ENCODE measurements at places on chromosomes 1 and 21.

DNA sequence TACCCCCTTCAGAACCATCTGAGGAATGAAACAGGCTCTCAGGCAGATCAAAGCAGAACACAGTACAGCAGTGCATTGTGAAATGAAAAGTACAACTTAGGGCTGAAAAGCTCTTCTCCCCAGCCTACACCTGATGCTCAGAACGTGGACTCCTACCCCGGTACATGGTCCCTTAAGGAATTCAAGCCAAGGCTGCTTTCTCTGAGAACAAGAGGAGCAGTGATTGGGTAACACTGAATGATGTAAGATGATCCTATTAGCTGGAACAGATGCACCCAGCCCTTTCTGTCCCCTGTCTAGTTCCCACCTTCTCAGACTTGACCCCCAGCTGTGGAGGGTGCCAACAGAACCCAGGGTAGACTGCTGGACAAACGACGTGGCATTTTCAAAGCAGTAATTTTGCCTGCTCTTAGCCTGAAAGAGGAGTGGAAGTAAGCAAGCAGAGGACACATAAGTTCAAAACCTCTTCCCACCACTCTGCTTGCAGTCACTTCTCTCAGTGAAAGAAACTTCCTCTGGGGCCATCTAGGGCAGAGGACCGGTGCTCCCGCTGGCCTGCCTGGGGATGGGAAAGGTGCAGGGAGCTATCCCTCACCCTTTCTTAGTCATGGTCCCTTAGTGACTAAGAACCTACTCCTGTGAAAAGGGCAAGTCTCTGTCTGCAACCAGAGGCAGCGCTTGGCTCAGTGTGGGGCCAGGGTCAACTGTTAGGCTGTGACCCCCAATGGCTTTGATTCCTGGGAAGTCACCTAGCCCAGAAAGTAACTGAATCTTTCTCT, 72.7 kb downstream of the TRABD2B start:
- no peak for DNase-seq

DNA sequence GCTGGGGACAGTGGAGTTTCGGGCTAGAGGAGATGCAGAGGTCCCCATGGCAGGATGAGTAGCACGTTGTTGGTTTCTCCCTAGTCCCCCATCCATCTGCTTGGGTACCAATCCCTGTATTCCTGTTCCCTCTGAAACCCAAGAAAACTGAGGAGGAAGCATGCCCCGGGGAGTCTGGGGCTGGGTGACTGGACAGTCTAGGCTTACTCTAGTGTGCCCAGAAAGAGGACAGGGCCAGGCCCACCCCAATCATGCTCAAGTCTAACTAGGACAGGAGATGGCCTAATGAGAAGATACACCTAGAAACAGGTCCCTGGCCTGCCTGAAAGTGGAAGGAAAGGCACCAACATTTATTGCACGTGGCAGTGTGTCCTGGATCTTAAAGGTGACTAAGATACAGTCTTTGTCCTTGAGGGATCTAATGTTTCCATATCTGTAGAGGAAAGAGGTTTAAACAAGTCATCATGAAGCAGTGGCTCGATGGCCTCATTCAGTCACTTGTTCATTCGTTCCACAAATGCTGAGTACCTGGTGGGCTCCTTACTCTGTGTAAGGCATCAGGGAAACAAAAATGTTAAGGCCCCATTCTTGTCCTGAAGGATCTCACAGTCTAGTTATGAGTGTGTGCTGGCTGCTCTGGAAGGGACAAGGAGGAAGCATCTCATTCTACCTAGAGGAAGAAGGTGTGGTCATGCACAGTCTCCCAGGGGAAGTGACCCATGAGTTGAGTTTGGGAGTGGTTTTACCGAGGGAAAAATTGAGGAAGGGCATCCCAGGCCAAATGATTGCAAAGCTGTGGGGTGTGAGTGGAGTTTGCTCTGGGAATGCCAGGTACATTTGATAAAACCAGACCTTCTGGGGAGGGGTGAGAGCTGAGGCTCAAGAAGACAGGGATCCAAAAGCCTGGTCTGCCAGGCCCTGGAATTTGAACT, 10.0 kb downstream of the CDK18 start:
- no peak for DNase-seq

DNA sequence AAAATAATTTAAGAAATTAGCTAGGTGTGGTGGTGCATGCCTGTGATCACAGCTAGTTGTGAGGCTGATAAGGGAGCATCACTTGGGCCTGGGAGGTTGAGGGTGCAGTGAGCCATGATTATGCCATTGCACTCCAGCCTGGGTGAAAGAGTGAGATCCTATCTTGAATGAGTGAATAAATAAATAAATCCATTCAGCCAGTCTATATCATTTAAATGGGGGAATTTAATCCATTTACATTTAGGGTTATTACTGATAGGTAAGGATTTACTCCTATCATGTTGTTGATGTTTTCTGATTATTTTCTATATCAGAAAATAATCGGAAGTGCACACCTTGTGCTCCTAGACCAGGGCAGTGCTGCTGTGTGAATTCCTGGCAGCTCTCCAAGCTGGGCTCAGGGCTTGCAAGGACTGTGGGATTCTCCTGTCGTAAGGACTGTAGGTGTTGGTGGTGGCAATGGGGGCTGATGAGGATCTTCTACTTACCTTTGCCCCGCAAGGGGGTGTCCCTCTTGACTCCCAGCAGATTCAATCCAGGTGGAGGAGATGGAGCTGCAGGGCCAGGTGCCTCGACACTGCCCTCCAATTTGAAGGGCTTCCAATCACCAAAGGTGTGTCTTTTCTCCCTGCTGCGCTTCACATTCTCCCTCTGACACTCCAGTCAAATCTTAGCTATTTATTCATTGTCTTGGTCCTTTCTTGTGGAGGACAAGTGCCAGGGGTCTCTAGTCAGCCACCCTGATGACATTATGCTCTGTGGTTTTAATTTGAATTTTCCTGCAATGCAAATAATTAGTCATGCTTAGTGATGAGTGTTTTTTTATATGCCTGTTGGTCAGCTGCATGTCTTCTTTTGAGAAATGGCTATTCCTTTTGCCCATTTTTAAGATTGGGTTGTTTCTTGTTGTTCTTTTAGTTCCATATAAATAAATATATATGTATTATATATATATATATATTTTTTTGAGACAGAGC, 14.1 kb upstream of the TRAPPC10 start:
- DNase-seq: no peak

- DNase-seq: no peak
Observed at GRCh38 chr1:90728502-90729287, 11.6 kb upstream of the BARHL2 start.

GRCh38 chr21:17540530-17540929, 27.7 kb downstream of the CXADR start:
- no peak for DNase-seq

GRCh38 chr1:67393240-67393639, 37.0 kb downstream of the SERBP1 start:
- DNase-seq: no peak

GRCh38 chr1:23492132-23492720, 8.2 kb upstream of the ASAP3 start:
- no peak for DNase-seq

DNA sequence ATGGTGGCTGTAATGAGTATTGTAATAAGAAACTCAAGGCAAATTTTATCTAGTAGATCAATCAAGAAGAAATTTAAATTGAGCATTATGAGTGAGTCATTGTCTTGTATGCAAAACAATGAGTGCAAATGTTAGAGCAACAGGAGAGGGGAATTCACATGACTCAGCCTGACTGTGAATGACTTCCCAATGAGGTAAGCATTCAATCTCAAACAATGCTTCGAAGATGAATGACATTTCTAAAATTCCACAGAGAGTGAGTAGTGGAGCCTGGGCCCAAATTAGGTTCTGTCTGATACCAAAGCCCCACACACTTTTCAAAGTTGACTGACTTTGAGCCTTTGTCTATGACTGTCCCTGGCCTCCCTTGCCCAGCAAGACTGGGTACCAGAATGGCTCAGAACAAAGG, 738.0 kb downstream of the PTPRU start:
- peak; percentile 96 for DNase-seq

DNA sequence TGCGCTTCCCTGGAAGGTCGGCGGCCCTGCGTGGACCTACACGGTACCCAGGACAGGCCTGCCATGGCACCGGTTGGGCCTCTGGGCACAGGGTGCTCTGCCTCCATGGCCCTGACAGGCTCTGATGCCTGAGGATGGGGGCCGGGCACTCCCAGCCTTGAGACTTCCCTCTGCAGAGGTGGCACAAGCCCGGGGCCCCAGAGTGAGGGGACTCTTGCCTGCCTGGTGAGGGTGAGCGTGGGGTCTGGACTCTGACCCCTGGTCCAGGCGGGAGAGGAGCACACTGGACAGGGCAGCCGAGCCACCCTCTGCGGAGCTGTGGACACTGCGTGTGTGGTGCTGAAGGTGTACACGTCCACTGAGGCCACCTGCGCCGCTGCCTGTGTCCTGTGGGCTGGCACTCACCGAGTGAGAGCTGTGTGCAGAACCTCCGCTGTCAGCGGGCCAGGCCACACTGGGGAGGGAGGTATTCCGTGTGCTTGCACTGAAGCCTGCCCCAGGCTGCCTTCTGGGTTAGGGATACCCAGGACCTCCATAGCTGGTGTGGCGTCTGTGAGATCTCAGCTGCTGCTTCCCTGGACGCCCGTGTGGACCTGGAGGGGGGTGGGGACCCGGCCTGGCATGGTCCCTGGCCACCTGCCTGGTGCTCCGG, 10.4 kb downstream of the SKI start:
- DNase-seq: no peak

DNA sequence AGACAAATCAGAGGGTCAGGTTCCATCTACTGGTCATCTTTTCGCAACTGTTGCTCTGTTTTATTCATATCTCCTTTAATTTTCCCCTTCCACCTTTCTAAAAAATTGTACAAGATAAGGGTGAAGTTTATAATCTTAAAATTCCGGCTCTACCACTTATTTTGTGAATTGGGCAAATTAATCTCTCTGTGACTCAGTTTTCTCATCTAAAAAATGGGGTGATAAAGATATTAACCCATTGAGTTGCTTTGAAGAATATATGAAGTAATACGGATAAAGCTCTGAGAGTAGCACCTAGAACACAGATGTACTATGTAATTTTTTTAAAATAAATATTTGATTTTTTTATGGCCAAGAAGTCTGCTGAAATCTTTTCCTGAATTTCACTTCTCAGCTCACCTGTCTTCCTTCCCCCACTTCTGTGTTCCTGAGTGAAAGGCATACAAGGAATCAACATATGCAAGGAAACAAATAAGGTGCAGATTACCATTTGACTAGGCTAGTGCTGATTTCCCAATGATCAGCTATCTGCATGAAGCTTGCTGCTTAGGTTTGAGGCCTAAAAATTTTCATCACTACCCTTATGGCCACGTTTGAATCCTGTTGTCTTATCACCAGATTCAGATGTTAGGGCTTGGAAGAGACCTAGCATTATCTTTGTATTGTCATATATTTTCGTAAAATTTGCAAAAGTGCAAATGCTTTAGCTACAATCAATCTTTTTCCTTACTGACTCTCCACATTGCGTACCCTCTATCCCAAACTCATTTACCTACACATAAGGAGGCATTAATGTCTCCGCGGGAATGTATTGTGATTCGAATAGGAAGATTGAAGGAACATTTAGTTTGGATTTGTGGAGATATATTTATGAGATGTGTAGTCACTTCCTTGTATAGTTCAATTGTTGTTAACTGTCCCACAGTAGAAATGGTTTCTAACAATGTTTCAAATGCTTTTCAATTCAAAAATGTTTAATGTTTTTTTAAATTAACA, 718.3 kb upstream of the PTBP2 start:
- DNase-seq: no peak

All from astrocyte (in vitro differentiated cells and primary cell).